ENCODE measurements at places on chromosomes 1 and 21.

DNA sequence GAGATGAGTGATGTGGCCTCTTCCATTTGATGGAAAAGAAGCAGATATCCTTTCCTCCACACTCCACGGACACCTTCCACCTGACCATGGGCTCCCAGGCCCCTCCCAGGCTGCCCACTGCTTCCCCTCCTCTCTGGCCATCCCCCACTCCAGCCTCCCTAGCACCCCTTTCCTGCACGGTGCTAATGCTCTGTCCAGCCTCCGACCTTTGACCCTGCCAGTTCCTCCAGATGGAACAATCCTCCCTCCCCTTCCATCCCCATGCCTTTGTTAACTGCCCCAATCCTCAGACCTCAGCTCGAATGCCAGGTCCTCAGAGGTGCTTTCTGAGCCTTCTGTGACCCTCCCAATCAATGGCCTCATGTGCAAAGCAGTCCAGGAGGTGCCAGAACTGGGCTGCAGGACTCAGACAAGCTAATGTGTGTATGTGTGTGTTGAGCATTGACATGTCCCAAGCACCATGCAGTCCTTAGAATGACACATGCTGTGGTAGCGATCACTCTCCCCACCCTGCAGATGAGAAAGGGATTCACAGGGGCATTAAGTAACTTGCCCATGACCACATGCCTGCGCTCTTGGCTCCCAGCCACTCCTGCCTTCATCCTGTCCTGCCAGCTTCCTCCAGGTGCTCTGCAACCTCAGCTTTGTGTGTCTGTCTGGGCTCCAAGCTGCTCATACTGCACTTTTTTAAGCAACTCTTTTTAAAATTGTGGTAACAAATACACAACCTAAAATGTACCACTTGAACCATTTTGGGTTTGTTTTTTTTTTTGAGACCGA, 63.5 kb upstream of the EDN2 start:
- no peak for DNase-seq

DNA sequence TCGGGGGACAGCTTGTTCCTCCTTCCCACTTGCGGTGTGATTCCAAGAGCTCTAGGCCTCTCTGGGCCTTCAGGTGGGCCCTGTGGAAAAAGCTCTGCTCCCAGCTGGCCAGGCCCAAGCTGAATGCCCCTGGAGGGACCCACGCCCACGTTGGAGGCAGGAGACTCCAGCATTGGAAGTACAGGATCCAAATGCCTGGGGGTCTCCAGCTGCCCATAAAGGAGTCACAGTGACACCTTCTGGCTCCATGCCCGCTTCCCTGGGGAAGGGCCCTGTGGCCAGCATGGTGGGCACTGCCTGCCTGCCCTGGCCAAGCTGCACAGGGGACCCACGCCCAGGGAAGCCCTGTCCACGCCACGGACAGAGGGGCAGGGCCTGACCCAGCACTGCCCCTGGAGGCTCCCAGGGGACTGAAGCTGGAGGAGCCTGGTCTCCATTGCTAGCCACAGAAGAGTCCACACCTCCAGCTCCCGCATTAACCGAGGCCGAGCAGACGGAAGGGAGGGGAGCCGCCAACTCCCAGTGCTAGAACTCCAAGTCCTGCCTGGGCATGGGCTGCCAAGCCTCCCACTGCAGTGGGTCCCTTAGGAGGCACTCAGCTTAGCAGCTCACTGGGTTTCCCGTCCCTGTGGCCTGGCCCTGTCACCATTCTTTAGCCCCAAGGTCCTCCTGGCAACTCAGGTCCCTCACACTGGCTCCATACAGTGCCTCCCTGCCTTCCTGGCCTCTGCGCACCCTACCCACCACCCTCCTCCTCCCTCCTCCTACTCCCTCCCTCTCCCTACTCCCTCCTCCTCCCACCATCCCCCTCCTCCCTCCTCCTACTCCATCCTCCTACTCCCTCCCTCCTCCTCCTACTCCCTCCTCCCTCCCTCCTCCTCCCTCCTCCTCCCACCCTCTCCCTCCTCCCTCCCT, 41.9 kb downstream of the WNT9A start:
- no peak for DNase-seq

- no peak for DNase-seq
Measured at GRCh38 chr1:209439828-209440227, 143.7 kb upstream of the CAMK1G start.

DNA sequence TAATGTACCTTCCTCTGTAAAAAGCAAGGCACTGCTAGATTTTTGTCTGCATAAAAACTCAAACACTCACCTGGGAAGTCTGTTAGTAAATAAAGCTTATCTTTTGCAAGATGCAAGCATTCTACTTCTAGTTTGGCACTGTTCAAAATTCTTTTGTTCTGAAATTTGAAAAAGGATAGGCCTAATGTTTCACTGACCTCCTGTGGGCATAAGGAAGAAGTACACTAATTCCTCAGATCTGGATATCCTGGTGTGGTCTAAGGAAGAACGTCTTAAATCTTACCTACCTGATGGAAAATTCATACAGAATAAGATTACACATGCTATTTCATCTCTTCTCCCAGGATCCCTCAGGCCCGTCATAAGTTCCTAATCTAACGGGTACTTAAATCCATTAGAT, 93.5 kb upstream of the CAMK1G start:
- no peak for DNase-seq

GRCh38 chr1:46248122-46248920, 758 bp downstream of the RAD54L start:
- DNase-seq: no peak

GRCh38 chr1:15525050-15526020, 1.3 kb upstream of the DNAJC16 start:
- DNase-seq: peak; percentile 99

Measured in effector CD4-positive, alpha-beta T cell (primary cell).